ENCODE measurements at places on chromosomes 2 and 18.

DNA sequence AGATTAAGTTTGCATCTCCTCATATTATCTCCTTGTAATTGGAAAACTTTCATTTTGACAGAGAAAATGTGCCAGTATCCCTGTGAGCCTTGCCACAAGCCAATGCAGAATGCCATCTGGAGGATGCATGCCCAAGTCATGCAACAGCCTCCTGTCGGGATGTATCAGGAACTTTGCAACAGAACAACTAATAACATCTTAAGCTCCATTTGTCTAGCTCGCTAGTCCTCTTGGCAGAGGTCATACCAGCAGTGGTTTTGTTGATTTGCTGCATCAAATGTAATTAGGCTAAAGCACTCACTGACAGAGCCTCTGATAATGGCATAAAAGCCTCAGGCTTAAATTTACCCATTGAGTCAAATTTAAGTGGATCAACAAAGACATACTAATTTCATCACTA lies 125.8 kb downstream of the UBE2E3 start:
- DNase-seq, result peak; percentile 8

GRCh38 chr18:47108998-47109405 lies 41.3 kb downstream of the HDHD2 start:
- no peak for DNase-seq

DNA sequence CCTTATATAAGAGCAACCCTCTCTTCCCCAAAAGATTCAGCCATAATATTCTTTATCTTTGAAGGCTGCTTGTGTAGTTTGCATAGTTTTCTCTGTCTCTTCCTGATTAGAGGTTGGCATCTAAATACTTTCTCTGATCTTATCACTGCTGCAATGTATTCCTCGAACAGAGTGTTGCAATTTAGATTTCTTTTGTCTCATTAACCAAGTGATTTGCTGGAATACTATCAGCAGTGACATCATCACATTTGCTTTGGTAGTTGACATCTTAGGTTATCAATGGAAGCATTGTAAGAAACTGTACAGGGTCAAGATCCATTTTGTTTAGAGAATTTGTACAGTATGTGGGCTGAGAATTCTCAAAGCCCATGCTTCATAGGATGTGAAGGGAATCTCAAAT lies 72.0 kb upstream of the NEUROD1 start:
- no peak for DNase-seq

- DNase-seq, result no peak
These were observed 85.5 kb downstream of the TMEM247 start for GRCh38 chr2:46564811-46565241.

DNA sequence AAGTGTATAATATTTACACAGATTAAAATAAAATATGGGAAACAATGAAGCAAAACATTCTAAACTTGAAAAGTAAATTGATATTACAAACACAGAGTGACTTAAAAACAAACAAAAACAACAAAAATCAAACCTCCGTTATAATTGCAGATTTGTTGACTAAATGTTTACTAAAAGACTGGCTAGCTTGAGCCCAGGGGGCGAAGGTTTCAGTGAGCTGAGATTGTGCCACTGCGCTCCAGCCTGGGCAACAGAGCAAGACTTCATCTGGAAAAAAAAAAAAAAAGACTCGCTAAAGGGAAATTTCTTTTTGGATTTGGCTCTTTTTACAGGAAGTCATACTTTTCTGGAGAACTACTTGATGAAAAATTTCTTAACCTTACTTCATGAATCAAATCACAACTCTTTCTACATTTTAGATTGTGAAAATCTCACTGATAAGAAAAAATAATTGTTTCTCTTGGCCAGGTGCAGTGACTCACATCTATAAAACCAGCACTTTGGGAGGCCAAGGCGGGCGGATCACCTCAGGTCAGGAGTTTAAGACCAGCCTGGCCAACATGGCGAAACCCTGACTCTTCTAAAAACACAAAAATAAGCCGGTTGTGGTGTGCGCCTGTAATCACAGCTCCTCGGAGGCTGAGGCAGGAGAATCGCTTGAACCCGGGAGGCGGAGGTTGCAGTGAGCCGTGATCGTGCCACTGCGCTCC lies 9.7 kb downstream of the TFPI start:
- no peak for DNase-seq

DNA sequence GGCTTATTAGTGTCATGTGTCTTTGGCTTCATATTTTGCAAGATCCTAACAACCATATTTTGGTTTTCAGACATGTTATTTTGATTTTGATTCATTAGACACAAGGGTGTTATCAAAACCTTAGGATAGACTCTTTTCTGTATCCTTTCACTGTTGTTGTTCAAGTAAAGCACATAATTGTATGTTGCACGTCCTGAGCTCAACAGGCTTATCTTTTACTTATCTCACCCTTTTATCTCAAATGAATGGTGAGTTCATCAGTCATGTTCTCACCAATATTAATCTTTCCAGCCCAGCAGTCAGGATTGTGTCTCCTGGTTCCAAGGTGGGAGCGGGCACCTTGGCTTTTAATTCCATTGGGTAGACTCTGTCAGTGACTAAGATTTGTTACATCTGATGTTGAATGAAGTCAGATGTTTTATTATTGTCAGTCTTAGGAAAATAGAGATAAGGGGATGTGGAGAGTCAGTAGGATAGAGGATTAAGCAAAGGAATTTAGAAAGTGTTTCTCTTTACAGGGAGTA lies 11.9 kb downstream of the GPN1 start:
- DNase-seq, result no peak

Measured in DMS79 (cell line).